ENCODE measurements at places on chromosomes 2 and 18. TPM values are rescaled to one million over a fixed set of nuclear protein-coding genes. Genes with fewer than 3 reads are reported as not detected.

IL36B gene
- total RNA-seq, result not detected

CAVIN2 gene
- total RNA-seq, result 16.9 TPM

LYPD6B gene
- 0.13 TPM for total RNA-seq

SULT1C4 gene
- 2.1 TPM for total RNA-seq

EIF2AK3 gene
- 17.0 TPM for total RNA-seq

All from epithelial cell of alveolus of lung (primary cell).